Bronchial epithelial cell (primary cell): ENCODE measurements at places on chromosomes 12 and 14.

DNA sequence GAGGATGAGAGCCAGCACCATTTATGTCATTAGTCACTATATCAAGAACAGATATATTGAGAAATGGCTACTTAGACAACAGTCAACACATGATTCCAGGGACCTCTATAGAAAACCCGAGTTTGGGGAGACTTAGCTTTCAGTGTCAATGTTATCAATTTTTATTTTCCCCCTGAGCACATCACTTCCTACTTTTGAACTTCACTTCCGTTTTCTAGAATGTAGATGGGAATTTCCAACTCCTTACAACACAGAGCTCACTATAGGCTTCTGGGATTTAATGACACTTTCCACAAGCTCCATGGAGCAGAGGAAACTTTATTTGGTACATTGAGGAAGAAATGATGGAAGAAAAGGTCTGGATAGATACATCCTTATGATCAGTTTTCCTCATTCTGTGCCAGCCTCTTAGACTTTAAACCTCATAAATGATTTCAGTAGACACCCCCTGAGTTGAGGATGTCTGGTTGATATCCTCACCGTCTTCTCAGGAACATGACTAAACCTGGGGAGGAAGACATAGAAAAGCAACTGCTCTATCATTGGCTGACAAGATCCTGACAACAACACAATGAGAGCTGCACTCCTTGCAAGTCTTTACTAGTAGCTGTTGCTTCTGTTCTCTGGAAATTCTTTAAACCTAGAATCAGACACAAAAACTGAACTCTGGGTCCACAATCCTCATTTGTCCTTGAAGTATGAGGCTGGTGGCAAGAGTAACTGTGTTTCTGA, 449.4 kb upstream of the OR4E1 start:
- peak; percentile 78 for DNase-seq

DNA sequence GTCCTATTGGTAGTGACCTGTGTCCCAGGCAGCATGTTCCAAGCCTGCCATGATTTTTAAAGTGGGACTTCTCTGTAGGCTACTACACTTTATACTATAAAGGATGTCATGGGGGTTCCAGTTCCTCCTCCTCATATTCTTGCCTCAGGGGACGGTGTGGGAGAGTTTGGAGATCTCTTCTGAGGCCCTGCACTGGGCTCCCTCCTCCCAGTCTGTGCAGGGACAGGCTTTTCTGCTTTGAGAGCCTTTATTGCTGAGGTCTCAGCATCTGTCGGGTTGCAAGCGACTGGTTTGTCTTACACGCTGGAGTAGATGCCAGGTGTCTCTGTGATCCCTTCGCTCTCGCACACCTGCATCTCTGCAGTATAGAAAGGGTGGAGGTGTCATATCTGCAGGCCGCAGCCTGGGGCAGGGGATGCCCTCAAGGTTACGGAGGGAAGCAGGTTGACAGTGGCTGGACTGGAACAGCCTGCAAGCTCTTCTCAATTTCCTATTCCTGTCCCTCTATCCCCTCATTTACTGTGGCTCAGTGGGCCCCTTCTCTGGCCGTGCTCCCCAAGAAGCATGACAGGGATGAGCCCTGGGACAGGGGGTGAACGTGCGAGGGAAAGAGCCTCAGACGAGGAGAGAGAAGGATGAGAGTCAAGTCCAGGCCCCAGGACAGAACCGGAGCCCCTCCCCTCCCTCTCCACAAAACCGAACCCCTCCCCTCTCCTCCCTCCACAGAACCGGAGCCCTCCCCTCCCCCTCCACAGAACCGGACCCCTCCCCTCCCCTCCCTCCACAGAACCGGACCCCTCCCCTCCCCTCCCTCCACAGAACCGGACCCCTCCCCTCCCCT, 51.3 kb downstream of the SLC6A12 start:
- DNase-seq, result no peak

- no peak for DNase-seq
Observed at GRCh38 chr12:19242581-19242980, 113.0 kb downstream of the PLEKHA5 start.

DNA sequence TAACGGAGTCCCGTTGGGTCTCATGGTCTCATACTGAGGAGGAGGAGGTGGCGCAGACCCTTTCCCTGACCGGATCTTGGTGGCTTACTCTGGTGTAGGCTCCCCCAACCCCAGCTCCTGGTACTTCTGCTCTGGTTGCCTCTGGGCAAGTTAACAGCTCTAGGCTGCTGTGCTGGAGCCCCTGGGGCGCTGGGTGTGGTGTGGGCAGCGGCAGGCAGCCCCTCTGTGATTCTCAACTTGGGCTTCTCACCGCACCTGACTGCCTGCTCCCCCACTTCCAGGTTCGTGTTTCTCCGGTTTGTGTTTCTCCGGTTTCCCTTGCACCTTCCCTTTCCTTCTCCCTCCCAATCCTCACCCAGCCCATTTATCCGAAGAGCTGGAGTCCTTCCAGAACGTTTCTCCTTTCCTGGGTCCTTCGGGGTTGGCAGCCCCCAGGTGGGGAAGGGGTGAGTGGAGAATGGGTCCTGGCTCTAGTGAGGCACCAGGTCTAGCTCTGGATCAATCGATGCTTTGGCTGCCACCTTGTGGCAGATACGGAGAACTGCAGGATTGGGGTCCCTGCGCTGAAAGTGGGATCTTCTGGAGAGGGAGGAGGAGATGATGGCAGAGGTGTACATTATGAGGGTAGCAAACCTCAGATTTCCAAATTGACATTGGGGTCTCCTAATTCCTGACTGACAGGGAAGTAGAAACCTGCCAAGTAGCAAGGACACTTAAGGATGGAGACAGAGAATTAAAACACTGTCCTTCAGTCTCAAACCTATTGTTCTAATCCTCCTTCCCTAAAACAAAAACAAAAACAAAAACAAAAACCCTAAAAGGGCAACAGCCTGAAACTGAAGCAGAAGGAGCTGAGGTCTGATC, 8.3 kb downstream of the CISTR start:
- peak; percentile 41 for DNase-seq

DNA sequence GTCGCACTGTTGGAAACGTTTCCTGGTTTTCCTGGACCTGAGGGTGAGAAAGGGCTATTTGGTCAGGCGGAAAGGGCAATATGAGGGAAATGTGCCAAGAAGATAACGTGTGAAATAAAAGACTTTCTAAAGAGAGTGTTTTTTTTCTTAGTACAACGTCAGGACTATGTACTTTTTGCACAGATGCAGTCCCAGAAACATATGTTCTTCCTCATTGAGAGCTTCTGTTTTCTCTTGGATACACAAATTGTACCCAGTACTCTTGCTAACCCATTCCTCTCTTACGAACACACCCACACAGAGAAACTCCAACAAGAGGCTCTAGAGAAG, 669 bp upstream of the PKP2 start:
- DNase-seq, result no peak

DNA sequence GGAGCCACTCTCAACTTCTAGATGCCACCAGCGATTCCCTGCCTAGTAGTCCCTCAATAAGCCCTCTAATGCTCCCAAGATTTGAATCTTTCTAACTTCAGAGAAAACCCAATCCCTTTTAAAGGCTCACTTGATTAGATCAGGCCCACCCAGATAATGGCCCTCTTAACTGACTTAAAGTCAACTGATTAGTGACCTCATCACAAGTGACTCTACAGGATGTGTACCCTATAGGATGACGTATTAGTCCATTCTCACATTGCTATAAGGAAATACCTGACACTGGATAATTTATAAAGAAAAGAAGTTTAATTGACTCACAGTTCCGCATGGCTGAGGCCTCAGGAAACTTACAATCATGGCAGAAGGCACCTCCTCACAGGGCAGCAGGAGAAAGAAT, 49.1 kb downstream of the ANKS1B start:
- DNase-seq, result no peak

DNA sequence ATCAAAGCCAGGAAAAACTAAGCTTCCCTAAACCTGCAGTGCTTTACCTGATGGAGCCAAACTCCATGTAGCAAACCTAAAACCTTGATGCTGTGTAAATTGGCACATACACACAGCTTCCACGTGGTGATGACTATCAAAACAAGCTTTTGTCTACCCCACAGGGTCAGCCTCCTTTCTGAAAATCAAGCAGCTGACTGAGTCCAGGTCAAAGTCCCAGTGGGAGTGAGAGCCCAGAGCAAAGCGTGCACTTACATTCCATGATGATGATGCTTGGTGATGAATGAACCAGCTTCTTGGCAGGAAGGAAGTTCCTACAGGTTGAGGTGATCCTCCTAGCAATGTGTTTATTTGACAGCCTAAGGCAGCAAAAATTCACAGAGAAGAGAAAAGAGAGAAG, 630.0 kb upstream of the TBX3 start:
- peak; percentile 85 for DNase-seq

GRCh38 chr12:47409310-47409987, 296.4 kb downstream of the RPAP3 start:
- no peak for DNase-seq

- DNase-seq, result no peak
Observed at GRCh38 chr14:67719866-67720265, 18.2 kb downstream of the RDH12 start.

GRCh38 chr12:75585330-75585729, 73.9 kb upstream of the KRR1 start:
- DNase-seq, result peak; percentile 84

GRCh38 chr12:102172436-102172835, 25.2 kb downstream of the PMCH start:
- no peak for DNase-seq

DNA sequence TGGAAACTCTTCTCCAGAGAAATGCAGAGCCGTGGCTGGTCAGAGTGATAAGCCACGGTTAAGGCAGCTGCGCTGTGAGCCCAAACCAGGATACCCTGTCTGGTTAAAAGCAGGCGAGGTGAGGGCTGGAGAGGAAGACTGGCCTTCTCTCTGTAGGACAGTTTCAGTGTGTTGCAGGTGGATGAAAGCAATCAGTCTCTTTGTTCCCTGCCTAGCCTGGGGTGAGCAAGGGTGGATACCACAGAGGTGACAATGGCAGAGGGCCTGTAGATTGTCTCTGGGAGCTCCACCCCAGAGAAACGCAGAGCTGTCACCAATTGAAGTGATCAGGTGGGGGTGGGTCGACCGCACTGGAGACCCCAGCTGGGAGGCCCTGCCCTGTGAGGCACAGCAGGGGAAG, 621.9 kb downstream of the LRFN5 start:
- no peak for DNase-seq

DNA sequence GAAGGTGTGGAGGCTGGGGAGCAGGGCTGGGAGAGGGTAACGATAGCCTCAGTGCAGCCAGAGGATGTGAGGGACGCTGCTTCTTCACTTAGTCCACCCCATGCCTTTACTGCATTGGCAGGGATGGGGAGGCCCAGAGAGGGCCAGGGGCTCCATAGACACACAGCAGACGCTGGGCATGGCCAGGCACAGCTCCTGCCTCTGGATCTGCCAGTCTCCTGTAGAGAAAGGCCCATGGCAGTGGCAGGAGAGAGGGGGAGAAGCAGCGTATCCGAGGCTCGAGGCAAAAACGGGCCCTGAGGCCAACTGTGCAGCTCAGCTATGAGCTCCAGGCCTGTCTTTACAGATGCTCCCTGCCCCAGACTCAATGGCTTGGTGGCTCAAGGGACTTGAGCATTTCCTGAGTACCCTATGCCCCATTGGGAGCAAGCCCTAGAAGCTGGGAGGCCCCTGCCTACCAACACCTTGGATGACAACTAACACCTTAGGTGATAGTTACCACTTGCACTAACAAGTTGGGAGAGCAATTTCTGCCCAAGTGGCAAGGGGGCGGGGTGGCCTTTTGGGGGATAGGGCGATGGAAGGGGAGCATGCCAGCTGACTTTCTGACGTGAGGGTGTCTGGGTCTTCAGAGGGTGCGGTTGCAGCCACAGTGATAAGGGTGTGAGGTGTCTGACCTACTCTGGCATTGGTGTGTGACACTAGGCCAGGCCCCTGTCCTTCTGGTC, 5.0 kb upstream of the LBHD2 start:
- DNase-seq, result no peak

DNA sequence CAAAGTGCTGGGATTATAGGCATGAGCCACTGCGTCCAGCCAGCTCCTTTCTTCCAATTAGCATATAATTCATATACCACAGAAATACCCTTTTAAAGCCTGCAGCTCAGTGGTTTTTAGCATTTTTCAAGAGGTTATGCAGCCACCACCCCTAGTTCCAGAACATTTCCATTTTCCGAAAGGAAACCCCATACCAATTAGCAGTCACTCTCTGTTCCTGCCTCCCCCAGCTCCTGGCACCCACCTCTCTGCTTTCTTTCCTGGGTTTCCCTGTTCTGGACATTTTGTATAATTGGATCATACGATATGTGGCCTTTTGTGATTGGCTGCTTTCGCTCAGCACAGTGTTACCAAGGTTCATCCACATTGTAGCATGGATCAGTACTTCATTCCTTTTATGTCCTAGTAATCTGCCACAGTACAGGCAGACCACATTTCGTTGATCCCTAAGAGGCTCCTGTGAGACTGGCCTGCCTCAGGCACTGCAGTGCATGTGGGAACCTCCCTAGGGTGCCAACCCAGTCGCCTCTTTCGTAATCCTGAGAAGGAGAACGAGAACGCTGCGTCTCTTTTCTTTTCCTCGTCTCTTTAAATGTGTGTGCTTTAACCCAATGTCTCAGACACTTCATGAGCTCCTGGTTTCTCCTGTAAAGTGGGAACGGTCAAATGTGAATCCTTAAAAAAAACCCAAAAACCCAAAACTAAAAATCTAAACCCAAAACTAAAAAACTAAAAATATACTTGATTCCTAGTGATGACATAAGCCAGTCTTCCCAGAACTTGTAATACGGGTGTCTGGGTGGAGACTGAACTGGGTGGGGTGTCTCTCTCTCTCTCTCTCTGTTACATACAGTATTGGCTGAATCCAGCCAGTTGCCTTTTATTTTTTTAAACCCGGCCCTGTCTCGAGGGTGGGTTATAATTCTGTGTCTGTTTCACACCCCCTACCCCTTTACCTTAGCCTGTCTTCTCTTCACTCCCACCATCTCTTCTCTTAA, 14.7 kb downstream of the AACS start:
- DNase-seq, result peak; percentile 63
